Right hindlimb (tissue), 1 donor: ENCODE measurements at places on chromosomes 7 and 10.

DNA sequence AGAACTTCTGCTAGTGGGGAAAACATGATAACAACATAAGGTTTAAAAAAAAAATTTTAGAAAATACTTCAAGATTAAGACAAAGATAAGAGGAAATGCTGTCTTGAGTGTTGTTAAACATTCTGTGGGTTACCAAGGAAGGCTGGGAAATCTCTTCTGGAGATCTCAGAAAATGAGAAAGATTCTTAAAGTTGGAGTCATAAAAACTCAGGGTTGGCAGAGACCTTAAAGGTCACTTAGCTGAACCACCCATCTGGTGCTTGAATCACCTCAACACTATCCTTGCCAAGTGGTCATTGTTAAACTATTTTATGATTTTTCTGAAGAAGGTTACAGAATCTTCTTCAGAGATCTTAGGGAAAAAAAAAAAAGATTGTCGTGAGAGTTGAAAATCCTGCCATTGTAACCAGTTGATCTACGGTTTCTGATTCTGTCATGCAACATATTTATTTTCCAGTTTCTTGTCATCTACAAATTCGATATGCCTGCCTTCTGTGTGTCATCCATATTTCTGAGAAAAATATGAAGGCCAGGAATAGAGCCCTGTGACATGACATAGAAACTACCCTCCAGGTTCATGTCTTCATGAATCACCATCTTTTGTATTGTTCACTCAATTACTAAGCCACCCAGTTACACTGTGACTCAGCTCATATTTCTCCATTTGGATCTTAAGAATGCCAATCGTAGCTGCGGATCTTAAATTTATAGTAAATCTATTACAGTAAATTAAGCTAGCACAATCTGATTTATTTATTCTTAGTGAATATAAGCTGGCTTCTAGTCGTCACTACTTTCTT lies 179.2 kb downstream of the ST7 start:
- DNase-seq, result no peak

DNA sequence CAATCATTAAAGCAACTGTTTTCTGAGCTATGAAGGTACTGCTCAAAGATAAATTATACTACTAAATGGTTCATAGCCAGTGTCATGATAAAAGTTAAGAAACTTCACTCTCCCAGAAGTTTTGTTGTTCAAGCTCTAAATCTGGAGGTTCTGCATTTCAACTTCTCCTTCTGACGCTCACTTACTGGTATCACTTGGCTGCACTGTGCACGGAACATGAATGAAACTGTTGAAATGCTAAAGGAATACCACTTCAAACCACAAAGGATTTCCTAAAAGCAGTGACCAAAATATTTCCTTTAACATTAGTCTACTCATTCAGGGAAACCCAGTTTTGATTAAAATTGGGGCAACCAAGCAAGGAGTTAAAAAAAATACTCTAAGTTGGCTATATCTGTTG lies 93.6 kb downstream of the UBE2H start:
- DNase-seq, result no peak

DNA sequence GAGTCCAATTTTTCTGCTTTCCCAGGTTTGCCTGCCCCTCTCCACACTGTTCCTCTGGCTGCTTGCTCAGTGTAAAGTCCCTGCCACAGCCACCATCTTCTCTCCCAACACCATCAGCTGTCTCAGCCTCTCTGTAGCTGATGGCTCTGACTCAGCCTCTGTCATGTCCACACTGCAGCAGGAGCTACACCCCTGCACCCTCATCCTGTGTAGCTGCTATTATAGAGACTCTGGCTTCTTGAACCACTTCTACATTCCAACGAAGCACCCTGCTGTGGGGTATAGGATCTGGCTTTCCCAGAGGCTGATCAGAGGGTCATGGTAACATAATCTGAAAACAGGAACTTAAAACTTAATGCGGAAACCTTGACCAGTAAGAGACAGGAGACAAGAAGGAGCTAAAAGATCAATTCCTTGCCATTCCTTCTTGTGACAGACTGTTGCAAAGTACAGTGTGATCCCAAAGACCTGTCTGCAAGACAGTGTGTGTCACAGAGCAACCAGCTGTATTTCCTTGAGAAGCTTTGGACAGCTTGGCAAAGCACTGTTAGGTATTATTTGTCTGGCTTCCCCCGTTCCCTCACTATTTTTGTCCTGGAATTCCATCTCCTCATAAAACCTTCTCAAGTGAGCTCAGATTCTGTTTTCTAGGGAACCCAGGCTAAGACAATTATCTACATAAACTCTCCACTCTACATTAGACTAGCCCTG lies 42.3 kb downstream of the NRCAM start:
- no peak for DNase-seq

GRCh38 chr10:130617985-130618384 lies 481.8 kb downstream of the GLRX3 start:
- DNase-seq, result no peak

DNA sequence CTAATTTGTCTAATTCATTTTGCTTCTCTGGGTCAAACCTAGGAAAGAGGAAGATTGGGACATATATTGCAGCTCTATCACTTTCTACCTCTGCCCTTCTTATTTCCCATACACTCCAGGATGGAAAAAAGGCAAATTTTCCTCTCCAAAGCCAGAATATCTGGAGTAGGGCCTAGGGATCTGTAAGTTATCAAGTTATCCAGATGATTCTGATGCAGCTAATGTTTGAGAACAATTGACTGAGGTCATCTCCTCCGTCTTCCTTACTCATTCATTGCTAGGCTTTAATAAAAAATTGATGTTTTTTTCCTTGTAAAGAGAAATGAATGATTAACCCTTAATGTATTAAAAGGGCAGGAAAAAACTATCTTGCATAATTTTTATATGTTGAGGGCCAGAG lies 211.9 kb upstream of the GLI3 start:
- DNase-seq, result no peak

- DNase-seq, result no peak
Measured at GRCh38 chr10:14724931-14725330, 49.8 kb downstream of the FAM107B start.

DNA sequence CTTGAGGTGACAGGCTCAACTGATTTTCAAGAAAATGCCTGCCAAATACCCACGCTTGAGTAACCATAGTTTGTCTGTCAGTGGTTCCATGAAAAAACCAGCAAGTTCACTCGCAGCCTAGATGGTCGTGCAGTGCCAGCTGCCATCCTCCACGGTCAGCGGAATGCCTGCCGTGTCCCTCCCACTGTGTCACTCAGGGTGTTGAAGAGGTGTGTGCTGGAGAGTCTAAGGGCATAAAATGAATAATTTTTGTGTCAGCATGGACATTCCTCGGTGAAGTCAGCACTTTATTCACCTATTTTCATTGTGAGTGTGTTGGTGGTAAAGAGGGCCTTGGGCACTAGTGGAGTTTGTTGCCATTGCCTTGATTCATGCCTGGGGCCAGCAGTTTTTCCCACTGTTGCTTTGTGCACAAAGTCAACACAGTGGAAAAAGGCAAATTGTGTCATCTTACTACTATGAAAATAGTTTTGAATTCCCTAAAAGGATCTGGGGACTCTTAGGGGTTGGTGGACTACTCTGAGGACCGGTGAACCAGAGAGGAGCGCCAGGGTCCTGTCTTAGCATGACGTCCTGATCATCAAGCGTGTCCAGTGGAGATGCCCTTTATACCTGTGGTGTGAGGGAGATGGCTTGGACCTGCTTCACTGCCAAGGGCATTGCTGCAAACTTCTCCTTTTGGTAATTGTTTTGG lies 17.6 kb downstream of the MINDY4 start:
- DNase-seq, result no peak

DNA sequence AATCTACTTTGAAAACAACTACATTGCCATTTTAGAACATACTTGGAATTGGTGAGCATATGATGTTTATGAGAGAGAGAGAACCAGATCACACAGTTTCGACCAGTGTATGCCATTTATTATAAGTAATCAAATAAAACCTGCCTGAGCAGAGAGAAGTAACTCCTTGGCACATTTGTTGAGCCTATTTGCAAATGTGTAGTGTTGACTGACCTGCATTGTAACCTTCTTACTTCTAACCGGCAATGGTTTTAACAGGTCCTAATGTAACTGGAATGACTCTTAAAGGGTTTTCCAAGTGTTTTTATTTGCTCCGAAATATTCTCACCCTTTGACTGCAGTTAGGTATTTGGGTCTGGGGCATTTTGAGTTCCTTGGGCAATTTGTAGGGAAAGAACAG lies 167.6 kb downstream of the POU6F2 start:
- no peak for DNase-seq

- no peak for DNase-seq
Measured at GRCh38 chr7:35691827-35692307, 3.1 kb downstream of the HERPUD2 start.

- no peak for DNase-seq
Measured at GRCh38 chr7:118250860-118251494, 26.5 kb downstream of the ANKRD7 start.

GRCh38 chr10:338171-339037 lies 203.1 kb downstream of the ZMYND11 start:
- DNase-seq, result no peak

GRCh38 chr7:1466524-1467271 lies 7.4 kb upstream of the MICALL2 start:
- DNase-seq, result peak; percentile 82

GRCh38 chr7:19677180-19677579 lies 31.7 kb downstream of the POLR1F start:
- DNase-seq, result no peak

DNA sequence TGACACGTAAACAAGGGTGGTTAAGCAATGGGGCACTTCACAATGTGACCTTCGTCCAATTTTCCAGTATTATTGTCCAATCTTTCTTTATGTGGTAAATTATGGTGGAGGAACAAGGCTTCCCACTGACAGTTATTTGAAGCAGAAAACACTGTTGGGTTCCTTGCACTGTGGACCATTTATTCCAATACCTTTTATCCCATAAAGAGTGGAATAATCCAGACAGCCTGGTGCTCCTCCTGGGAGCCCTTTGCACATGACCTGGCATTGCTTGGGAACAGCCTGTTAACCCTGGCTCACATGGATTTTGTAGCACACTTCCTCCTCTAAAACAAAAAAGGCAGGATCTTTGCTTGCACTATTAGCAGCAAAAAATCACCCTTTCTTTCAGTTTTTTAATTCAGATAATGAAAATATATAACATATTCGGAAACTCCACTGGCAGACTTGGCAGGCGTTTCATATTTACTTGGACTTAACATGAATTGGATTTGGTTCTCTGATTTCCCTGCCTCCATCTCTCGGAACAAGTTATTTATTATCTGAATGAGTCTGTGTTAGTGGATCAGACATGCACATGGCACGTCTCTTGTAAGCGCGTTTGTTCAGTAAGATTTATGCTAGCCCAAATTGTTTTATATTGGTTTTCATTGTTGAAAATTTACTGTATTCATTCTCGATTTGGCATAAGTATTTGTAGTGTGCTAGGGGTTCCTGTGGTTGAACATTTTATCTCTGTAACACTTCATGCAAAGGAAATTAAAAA lies 59.3 kb downstream of the BMPER start:
- no peak for DNase-seq

DNA sequence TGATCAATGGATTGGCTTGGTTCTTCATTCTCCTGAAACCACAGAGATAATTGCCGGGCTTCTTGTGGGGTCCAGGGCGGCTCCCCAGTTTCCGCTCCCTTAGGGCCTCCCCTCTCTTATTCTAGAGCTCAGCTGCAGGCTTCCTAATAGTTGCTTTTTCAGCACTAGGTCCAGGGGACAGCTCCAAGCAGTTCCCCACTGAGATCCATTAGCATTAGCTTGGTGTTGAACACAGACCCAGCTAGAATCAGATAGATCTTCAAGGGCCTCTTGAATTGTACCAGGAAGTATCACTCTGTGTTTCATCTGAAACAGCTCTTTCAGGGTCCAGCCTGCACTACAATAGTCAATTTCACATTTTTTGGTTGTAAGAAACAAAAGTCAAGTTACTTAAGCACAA lies 238.7 kb downstream of the SEC23IP start:
- DNase-seq, result peak; percentile 56

GRCh38 chr7:90188281-90188680 lies 23.3 kb upstream of the STEAP2 start:
- DNase-seq, result no peak

DNA sequence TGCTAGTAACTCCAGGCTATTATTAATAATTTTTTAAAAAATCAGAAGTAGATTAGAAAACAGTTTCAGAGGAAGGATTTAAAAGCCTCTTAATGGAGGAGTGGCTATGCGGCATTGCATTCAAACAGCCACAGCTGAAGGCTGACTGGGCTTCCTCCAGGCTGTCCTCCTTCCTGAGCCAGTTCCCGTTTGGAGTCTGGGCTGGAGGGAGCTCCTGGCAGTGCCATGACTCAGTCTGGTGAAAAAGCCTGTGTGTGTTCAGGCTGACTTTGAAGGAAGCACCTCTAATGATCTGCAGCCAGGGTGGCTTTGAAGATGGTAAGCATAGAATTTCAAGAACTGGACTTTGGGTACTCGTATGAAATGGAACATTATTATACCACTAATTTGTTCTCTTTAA lies 134.6 kb downstream of the DPP6 start:
- DNase-seq, result no peak

GRCh38 chr10:130878131-130878530 lies 433.4 kb downstream of the TCERG1L start:
- no peak for DNase-seq

GRCh38 chr10:1807924-1808323 lies 70.6 kb upstream of the ADARB2 start:
- no peak for DNase-seq
